ENCODE measurements at places on chromosomes 1 and 21.

DNA sequence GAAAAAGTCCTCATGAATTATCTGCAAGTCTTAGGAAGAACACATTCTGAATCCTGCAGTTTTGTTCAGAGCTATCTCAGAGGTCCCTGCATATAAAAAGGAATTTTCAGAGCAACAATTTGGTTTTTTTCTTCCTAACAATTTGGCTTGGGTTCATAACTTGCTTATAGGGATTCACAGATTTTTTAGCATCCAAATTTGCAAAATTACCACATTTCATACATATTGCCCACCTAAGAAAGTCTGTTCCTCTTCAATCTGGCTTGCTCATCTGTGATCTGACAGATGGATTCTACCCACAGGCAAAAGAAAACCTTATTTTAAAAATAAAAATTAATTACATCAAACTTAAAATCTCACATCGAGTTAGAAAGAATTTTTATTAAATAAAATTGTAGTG is 714.4 kb upstream of the NCAM2 start:
- no peak for DNase-seq

DNA sequence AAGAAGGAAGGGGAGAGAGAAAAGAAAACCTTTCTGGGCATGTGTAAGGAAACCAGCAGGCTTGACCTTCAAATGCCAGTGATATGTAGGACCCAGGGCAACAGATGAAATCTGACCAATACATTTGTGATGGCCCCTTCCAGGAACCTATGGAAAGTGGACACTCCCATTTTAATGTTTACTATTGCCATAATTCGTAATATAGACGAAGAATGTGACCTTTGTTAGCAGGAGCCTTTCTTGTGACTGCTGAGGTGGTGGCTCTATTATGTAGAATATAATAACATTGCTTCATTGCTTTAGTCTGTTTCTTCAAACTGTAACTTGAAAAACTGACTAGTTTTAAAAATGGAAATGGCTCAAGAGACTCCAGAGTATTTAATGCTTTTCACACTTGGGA is 150.8 kb downstream of the MAGI3 start:
- DNase-seq, result no peak

GRCh38 chr21:28742527-28742926 is 250.2 kb downstream of the LTN1 start:
- DNase-seq, result no peak

GRCh38 chr1:32393832-32394140 is 455 bp downstream of the BSDC1 start:
- DNase-seq, result peak; percentile 49

GRCh38 chr1:41498804-41499203 is 14.3 kb upstream of the EDN2 start:
- no peak for DNase-seq

- DNase-seq, result no peak
Observed at GRCh38 chr1:52677076-52677806, 20.9 kb downstream of the COA7 start.

DNA sequence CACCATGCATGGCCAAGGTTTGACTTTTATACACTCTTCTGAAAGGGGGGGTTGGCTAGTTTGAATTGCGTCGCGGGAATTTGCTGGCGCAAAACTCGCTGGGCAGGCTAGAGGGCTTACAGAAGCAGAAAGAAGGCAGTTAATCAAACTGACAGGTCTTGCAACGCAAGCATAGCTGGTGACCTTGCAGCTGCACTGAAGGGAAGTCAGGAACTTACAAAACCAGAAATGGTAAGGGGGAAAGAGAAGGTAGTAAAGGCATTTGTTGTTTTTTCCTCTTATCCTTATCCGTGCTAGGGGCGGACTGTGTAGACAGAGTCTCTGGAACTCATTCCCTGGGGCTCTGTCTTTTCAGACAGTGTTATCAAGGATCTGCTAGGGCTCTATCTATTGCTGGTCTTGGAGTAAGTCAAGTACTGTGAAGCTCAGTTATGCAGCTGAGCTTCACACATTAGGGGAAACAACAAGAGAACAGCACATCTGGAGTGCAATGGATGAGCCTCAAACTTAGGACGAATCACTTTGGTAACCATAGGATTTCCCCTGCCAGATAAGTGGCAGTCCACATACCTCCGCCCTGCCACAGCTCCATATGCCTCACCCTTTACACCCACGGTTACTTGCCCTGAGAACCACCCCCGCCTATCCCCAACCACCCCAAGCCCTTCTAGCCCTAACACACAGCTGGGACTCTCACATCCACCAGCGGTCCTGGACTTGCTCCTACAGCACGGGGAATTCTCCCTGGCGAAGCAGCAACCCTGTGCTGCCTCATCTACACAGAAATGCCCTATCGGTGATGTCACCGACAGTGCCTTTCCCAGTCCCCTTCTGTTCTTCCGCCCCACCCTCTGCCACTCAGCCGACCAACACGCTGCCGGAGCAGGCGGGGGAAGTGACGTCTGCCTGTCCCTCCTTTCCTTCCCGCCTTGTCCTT is 251.4 kb downstream of the FAM72C start:
- DNase-seq, result peak; percentile 92

DNA sequence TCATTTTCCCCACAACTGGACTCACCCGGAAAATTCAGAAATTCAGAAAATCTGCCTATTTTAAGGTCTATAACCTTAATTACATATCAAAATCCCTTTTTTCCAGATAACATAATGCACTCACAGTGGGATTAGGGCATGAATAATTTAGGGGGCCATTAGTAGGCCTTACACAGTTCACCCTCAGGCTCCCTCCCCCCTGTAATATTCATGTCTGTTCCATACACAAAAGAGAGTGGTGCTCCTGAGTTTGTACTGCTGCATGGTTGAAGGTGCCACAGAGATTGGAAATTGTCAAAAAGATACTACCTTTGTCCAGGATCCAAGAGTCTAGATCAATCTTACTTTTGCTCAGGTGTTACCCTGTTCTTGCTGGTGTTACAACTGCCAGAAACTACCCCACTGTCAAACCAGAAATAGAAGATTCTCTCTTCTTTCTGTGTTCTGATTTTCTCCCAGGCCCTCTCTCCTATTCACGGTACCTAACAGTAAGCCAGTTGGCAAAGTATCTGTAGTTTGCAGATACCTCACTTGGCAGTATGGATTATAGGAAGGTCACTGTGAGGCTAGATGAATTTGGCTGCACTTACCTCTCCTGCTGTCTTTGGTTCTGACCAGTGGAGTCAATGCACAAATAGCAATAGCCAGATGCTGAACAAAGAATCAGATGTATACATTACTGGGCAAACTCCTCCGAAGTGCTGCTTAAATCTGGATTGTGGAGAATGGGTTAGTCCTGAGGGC is 53.2 kb downstream of the C1orf198 start:
- DNase-seq, result no peak

DNA sequence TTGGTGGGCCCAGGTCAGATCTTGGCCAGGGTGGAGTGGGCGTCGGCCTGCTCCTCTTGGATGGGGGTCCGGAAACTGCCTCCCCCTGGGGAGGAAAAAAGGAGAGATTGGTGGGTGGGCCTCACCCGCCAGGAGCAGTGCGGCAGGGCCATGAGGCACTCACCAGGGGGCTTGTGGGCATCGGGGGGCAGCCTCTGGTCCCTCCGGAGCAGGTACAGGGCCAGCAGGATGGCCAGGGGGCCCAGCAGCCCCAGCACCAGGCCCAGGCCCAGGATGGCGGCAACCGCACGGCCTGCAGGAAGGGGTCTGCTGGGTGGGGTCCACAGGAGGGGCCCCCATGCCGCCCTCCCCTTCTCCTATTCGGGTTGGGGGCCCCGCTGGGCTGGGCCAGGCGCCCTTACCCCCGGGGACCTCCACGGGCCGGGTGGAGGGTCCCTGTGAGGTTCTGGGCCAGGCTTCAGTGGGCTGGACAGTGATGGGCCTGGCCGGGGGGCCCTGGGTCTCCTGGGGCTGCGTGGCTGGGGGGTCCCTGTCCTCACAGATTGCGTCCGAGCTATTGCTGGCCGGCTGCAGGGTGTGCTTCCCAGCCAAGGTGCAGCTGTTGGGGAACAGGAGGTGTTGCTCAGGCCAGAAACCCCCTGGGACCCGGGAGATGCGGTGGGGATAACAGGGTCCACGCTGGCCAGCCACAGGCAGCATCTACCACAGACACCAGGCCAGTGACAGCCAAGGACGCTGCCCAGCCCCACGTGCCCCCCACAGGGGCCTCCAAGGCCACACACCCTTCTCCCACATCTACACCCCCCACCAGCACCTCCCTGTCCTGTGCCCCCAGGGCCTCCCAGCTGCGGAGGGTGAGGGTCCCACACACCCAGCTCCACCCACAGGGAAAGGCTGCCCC is 2.2 kb downstream of the TNFRSF4 start:
- DNase-seq, result peak; percentile 20

- DNase-seq, result no peak
Observed at GRCh38 chr1:212290608-212291007, 5.4 kb downstream of the PPP2R5A start.
